ENCODE measurements at places on chromosomes 2 and 18. TPM values are rescaled to one million over a fixed set of nuclear protein-coding genes. Genes with fewer than 3 reads are reported as not detected.

The ANKRD30B gene
- 1.9 TPM for total RNA-seq

- DNase-seq, result no peak
Measured at GRCh38 chr2:138475277-138475776, 26.2 kb upstream of the SPOPL start.

The FAM161A gene
- 2.2 TPM for total RNA-seq

GRCh38 chr2:127857265-127857808 is 618 bp downstream of the POLR2D start:
- no peak for DNase-seq

The DOK1 gene
- total RNA-seq, result 9.9 TPM

GRCh38 chr2:121043827-121044222 is 241.2 kb downstream of the TFCP2L1 start:
- no peak for DNase-seq

GRCh38 chr2:136212426-136213378 is 94.8 kb upstream of the CXCR4 start:
- DNase-seq, result no peak

GRCh38 chr2:60317844-60318243 is 235.6 kb downstream of the BCL11A start:
- DNase-seq, result no peak

- no peak for DNase-seq
Measured at GRCh38 chr2:108988076-108988795, 784 bp downstream of the EDAR start.

DNA sequence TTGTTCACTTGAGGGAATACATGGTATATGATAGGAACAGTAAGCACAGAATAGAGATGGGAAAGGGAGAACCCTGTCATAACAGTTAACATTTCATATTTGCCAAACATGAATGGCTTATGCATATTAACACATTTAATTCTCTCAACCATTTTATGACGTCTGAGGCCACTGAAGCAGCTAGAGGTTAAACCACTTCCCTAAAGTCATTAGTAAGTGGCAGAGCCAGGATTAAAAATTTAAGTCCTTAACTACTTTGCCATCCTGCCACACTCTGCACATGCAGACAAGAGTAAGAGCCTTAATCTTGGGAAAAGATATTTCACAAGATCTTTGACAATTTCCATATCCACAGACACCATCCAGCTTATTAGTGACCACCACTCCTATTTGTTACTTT is 2.1 kb downstream of the LIPT1 start:
- DNase-seq, result no peak

The CFC1 gene
- total RNA-seq, result not detected

DNA sequence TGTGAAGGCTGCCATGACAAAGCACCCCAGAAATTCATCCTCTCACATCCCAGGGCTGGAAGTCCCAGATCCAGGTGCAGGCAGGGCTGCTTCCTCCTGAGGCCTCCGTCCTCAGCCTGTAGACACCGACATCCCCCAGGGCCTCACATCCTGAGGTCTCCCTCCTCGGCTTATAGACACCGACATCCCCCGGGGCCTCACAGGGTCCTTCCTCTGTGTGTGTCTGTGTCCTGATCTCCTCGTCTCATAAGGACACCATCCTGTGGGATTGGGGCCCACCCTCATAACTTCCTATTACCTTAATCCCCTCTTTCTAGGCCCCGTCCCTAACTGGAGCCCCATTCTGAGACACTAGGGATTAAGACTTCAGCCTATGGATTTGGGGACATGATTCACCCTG is 92.0 kb upstream of the SNTG2 start:
- DNase-seq, result no peak

GRCh38 chr2:94870440-94871225 is 597 bp upstream of the TEKT4 start:
- DNase-seq, result no peak

DNA sequence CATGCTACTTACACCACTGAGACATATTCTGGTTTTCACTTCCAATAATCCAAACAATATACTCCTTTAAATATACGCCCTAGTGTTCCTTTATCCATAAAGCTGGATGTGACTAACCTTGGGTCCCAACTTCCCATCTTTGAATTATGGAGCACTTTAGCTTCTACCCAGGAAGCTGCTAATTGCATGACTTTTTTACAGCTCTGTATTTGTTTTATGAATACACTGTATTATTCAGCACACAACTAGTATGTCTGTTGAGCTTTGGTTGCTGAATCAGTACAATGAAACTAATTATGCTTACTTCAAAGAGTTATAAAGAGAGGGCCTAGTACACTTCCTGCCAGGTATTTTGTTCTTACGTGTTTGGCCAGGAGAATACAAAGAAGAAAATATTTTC is 118.5 kb downstream of the BAZ2B start:
- no peak for DNase-seq

- no peak for DNase-seq
Measured at GRCh38 chr2:218228366-218229090, 11.5 kb downstream of the ARPC2 start.

The HMSD gene
- 1.3 TPM for total RNA-seq

The PAX3 gene
- total RNA-seq, result not detected

DNA sequence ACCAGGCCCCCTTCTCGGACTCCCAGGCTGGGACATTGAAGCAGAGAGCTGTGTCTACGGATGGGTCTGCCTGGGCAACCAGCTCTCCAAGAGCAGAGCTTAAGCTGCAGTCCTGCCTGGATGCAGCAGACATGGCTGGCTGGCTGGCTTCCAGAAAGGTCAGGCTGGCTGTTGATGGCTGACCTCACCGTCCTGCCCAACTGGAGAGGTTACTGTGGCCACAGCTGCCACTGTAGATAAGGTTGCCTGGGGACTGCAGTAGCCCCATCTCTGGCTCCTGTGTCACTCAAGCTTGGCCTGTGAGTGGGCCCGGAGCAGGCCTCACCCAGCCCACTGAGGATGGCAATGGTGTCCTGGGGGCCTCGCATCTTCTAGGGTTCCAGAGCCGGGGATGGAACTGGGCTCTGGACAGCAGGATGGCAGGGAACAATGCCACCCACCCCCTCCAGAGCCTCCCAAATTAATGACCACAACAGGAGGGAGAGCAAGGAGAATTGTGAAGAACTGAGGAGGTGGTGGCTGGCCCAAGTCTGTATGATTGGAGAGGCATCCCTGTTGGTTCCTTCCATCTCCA is 37.0 kb upstream of the FOSL2 start:
- DNase-seq, result peak; percentile 67

DNA sequence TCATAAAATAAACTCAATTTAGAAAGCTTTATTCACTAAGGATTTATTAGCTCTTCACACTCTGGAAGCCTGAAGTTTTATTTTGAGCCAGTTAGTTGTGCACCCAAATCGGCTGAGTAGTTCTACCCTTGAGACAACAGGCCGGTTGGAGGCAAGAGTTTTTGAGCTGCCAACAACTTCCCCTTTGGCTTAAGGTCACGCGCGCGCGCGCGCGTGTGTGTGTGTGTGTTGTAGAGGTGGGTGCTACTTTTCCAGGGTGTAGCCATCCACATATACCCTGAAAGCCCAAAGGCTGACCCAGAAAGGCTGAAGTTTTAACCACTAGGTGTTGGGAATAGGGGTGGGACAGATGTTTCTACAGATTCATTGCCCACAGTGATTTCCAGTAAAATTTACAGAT is 150.2 kb upstream of the LHCGR start:
- DNase-seq, result no peak

The GRHL1 gene
- total RNA-seq, result 1.7 TPM

DNA sequence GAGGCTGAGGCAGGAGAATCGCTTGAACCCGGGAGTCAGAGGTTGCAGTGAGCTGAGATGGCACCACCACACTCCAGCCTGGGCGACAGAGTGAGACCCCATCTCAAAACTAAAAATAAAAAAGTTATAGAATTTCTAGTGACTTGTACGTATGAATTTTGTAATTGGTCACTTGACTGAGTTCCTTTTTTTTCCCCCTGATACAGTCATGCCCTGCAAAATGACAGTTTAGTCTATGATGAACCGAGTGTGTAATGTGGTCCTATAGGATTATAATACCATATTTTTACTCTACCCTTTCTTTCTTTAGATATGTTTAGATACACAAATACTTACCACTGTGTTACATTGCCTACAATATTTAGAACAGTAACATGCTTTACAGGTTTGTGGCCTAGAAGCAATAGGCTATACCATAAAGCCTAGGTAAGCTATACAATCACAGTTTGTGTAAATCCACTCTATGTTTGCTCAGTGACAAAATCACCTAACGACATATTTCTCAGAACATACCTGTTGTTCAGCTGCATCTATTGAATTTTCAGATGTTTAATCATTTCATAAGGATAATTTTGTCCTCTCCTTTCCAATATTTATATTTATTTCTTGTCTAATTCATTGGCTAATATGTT is 25.4 kb downstream of the SOCS6 start:
- DNase-seq, result no peak

The USP37 gene
- total RNA-seq, result 21.2 TPM

The GNLY gene
- not detected for total RNA-seq

DNA sequence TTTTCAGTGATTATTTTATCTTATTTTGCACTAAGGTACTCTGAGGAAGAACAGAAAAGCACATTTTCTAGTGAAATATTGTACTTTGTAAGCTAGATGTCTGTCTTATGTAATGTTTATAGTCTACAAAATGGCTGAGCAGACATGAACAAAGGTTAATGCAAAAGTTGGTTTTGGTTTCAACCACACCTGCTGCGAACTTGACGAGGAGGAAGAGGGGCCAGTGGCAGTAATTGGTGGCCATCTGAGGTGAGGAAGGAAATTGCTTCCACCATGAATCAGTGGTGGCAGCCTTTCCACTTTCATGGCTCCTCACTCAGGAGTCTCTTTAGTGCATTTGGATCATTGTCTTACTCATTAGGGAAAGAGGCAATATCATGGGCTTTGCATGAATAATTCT is 894.2 kb downstream of the CNTNAP5 start:
- DNase-seq, result no peak

The SPAST gene
- 20.6 TPM for total RNA-seq

The CYP27A1 gene
- 16.1 TPM for total RNA-seq

GRCh38 chr2:232838406-232838874 is 31.6 kb upstream of the SNORC start:
- peak; percentile 35 for DNase-seq

- DNase-seq, result peak; percentile 25
Measured at GRCh38 chr2:172215172-172215935, 112.7 kb upstream of the DLX2 start.

The ROCK2 gene
- total RNA-seq, result 45.1 TPM

DNA sequence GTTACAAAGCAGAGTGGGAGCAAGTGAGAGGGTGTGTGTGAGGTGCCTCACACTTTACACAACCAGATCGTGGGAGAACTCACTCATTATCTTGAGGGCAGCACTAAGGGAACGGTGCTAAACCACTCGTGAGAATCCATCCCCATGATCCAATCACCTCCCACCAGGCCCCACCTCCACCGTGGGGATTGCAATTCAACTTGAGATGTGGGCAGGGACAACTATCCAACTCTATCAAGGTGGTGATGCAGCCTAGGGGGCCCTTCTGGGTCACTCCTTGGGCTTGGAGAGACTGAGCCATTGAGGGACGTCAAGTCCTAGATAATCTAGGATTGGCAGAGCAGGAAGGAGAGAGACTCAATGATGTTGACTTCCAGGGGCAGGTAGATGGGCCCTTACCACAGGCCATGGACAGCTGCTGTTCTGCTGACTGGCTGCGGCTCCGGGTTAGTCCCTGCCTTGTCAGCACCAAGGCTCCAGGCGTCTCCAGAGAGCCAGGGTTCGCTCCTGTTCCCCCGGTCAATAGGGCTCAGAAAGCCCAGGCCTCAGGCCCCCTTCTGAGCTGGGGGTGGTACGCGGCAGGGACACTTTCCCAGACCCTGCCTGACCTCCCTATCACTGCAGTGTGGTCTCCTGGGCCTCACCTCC is 193.2 kb upstream of the HS6ST1 start:
- no peak for DNase-seq

- DNase-seq, result no peak
Measured at GRCh38 chr2:20594957-20595356, 55.9 kb downstream of the HS1BP3 start.

The SERPINB3 gene
- not detected for total RNA-seq

- DNase-seq, result peak; percentile 50
Measured at GRCh38 chr2:57373530-57373929, 673.1 kb upstream of the VRK2 start.

- no peak for DNase-seq
Measured at GRCh38 chr2:138752197-138752956, 27.8 kb downstream of the NXPH2 start.

The VAPA gene
- total RNA-seq, result 288 TPM

DNA sequence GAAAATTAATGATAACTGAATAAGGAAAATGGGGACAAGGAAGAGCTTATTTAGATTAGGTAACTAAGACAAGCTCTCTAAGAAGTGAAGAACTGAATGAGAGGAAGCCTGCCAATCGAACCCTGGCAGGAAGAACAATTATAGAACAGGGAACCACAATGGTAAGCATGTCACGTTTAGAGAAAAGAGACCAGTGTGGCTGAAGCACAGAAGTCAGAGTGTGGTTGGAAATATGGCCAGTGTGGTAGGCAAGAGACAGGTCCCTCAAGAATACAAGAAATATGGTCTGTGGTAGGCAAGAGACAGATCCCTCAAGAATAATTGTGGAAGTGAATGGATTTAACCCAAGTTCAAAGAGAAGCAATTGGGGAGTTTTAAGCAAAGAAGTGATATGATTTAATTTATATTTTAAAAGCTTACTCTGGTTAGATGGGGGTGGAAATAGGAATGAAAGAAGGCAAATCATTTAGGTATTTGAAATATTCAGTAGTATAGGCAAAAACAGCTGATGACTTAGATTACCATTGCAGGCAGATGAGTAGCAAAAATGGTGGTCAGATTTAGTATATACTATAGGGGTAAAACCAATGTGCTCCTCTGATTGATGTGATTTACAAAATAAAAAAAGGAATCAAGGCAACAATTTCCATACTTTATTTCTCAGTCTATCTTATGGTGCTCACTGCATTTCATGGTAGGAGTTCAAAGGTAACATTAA is 38.8 kb upstream of the ERMN start:
- DNase-seq, result no peak

GRCh38 chr2:223046470-223047040 is 5.4 kb upstream of the KCNE4 start:
- no peak for DNase-seq

- no peak for DNase-seq
Measured at GRCh38 chr2:19185086-19185485, 173.3 kb downstream of the OSR1 start.
